Uterus (tissue), 4 donors: ENCODE measurements at places on chromosomes 3 and 15. TPM values are rescaled to one million over a fixed set of nuclear protein-coding genes. Genes with fewer than 3 reads are reported as not detected.

DNA sequence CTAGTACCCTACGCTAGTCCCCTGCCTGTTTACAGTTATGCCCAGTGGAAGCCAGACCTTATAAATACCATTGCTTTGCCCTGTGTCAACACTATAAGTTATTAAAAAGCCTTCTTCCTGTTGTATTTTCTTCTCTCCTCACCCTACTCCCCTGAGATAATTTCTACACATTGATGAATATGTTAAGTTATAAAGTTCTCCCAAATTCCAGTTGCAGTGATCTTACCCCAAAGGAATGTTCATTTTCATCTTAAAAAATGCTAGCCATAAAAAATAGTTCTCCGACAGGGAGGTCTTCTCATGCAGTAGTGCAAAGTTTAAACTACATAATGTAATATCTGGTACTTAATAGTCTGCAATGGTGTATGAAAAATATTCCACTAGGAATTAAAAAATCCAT lies 58.6 kb downstream of the MAP2K5 start:
- H3K4me3 ChIP-seq, result no peak overlapping the region
- H3K27me3 ChIP-seq, result no peaks in the 10 kb centered on the region
- H3K27ac ChIP-seq, result no peak overlapping the region
- no peaks in the 10 kb centered on the region for H3K4me1 ChIP-seq
- H3K36me3 ChIP-seq, result no peaks in the 10 kb centered on the region

DNA sequence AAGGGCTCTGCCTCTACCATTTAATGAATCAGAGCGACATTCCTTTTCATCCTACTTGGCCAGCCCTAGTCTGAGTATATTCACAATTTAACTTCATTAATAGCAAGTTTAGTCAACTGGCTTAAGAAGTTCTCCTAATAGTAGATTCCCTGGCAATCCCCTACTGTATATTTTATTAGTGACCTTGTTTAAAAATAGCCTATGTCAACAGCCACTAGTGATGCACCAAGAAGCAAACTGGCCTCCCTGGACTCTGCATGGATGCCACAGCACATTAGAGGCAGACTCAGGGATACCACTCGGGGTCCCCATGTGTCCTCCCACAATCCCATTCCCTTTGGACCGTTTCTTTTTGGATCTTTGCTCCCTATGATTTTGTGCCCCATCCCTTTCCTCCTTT lies 83.6 kb downstream of the THSD4 start:
- H3K4me1 ChIP-seq, result no peaks in the 10 kb centered on the region
- H3K4me3 ChIP-seq, result no peak overlapping the region
- no peaks in the 10 kb centered on the region for H3K36me3 ChIP-seq
- no peaks in the 10 kb centered on the region for H3K27me3 ChIP-seq
- no peak overlapping the region for H3K27ac ChIP-seq

Gene SUCNR1
- total RNA-seq, result 0.59 TPM

GRCh38 chr3:69385723-69386555 lies at the start of gene FRMD4B:
Gene FRMD4B (minus strand): TSS chr3:69386088. CDS start chr3:69385989, 99 bp downstream.
- H3K27ac ChIP-seq, result no peak within 1 kb of the TSS
- H3K27me3 ChIP-seq, result no peaks in the 10 kb centered on the region
- no peaks in the 10 kb centered on the region for H3K4me1 ChIP-seq
- H3K36me3 ChIP-seq, result no peaks in the 10 kb centered on the region
- peak within 1 kb of the TSS; percentile 42 for H3K4me3 ChIP-seq
- peak; percentile 26 for DNase-seq

DNA sequence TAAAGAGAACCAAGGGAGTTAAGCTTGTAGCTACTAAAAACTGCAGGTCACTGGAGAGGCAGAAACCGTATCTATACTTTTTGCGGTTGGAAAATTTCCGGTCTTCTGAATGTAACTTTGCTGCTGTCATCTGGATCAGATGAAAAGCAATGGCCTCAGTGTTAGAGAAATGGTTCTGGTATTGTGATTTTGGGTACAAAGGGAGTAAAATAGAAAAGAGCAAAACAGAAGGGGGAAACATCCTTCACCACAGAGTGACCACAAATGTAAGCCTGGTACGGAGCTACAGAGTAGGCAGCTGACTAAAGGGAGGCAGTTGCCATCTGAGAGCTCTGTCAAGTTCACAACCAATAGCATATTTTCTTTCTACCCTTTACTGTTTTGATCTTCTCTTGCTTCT lies 5.6 kb downstream of the CD96 start:
- H3K4me1 ChIP-seq, result no peaks in the 10 kb centered on the region
- H3K27me3 ChIP-seq, result no peaks in the 10 kb centered on the region

GRCh38 chr15:76203346-76204108 lies 107.7 kb downstream of the ETFA start:
- no peak overlapping the region for H3K27ac ChIP-seq
- DNase-seq, result peak; percentile 11
- no peaks in the 10 kb centered on the region for H3K4me1 ChIP-seq
- no peaks in the 10 kb centered on the region for H3K36me3 ChIP-seq
- H3K27me3 ChIP-seq, result no peaks in the 10 kb centered on the region
- H3K4me3 ChIP-seq, result no peak overlapping the region

Gene ACY1
- total RNA-seq, result 1.3 TPM

- DNase-seq, result no peak
- H3K36me3 ChIP-seq, result no peaks in the 10 kb centered on the region
- H3K4me1 ChIP-seq, result peaks cover 7% of the 10 kb centered on the region
- no peak overlapping the region for H3K27ac ChIP-seq
- H3K27me3 ChIP-seq, result no peaks in the 10 kb centered on the region
Measured at GRCh38 chr15:51119120-51119519, 24.4 kb upstream of the TNFAIP8L3 start.

Gene CCDC12
- total RNA-seq, result 92.0 TPM

Gene CCRL2
- 3.2 TPM for total RNA-seq

GRCh38 chr15:70323111-70323851 lies 225.6 kb upstream of the TLE3 start:
- H3K4me1 ChIP-seq, result peaks cover 12% of the 10 kb centered on the region
- peak; percentile 90 for DNase-seq
- no peak overlapping the region for H3K4me3 ChIP-seq

Gene GOLGA6L7
- total RNA-seq, result not detected

DNA sequence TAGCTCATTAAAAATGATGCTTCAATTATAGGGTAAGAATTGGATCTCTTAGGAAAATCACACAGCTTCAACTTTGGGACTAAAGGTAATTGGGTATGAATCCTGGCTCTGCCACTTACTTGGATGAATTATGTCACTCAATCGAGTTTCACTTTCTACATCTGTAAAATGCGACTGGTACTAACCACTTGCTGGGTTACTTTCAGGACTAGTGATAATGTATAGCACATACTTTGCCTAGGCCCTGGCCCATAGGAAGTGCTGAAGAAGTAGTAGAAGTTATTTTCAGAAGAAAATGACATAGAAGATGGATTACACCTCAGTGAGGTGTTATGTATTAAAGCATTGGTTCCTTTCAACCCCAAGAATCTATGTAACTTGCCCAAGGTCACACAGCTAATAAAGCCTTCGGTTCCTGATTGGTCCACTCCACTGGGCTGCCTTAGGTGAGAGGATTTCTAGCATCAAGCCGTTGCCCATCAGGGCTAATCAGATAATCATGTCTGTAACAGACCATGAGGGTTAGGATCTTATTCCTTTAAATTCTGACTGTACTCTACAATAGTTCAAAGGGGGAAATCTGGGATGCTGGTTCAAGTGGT lies 29.4 kb upstream of the AP4E1 start:
- no peaks in the 10 kb centered on the region for H3K36me3 ChIP-seq
- DNase-seq, result no peak
- no peaks in the 10 kb centered on the region for H3K4me1 ChIP-seq

Gene LPP
- 1,374 TPM for total RNA-seq

DNA sequence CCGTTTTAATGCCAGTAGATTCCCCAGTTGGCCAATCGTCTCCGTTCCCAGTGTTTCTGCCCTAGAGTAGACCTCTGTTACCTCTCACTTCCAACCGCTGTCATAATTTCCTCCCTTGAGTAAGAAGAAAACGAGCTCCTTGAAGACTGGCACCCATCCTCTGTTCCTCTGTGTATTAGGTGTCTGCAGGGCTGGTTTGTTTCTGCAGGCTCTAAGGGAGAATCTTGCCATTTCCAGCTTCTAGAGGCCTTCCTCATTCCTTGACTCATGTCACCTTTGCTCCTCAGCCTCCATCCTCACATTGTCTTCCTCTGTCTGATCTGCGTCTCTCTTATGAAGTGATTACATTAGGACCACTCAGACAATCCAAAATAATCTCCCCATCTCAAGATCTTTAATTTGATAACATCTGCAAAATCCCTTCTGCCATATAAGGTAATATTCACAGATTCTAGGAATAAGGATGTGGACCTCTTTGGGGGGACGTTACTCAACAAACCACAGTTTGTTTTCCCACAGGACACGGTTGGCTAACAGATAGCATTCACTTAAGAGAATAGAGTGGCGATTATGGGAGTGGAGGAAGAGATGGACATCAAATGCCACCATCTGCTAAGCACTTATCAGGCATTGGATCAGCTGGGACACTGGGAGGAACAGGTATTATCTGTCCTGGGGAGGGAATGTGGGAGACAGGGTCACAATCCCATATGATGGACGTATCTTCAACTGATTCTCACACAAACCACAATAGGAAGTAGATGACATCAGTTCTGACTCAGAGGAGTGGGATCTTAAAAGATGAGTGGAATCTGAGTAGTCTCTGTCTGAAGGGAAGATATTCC lies 17.1 kb downstream of the ARHGAP31 start:
- no peaks in the 10 kb centered on the region for H3K27me3 ChIP-seq
- H3K4me1 ChIP-seq, result no peaks in the 10 kb centered on the region
- DNase-seq, result no peak

GRCh38 chr15:68316061-68316804 lies 38.7 kb downstream of the FEM1B start:
- peaks cover 3% of the 10 kb centered on the region for H3K4me1 ChIP-seq
- peak; percentile 43 for DNase-seq
- H3K27ac ChIP-seq, result peak overlapping the region; percentile 44
